NCI-H1417 (cell line): ENCODE measurements at places on chromosomes 16 and 17.
A peak's percentile ranks its signal among the peaks of the same experiment; 100 is the strongest.

DNA sequence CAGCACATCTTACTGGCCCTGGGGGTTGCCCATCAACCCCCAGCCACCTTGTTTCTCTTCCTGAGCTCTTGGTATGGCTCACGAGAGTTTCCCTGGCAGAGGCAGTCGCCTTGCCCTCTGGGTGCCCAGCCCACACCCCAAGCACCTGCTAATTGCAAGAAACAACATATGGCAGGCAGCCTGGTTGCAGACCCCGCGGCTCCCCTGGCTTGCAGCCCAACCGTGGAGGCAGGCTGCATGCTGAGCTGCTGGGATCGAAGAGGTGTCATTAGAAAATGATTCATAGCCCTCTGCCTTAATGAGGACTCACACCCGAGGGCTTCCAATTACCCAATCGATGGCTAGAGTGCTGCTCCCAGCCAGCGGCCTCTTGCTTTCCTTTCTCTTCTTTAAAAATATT is 115.7 kb downstream of the TMEM114 start:
- DNase-seq: peak; percentile 4

DNA sequence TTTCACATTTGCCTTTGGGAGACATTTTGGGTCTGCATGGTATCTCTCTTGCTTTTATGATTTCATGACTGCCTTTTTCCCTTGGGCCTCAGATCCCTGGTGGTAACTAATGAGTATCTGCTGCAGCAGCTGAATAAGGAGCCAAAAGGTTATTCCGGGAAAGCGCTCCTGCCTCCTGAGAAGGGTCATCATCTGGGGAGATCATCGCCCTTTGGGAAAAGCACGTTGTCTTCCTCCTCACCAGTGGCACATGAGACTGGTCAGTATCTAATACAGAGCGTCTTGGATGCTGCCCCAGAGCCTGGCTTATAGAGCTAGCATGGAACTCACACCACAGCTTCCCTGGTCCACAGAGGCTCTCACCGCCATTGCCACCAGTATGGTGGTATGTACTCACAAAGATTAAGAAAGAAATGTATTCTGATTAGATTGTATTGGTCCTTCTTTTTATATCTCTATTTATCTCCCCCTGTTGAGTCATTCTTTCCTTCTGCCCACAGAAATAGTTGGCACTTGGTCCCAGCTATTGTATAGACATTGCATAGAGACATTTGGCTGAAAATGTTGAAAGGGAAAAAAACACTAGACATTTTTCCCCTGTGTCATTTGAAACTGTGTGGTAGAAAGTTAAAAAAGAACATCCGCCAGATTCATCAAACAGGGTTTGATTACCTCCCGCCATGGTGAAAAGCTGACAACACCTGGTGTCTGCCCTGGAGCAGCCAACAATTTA is 8.4 kb downstream of the TPPP3 start:
- DNase-seq: no peak

- DNase-seq: no peak
Measured at GRCh38 chr17:9195961-9196670, 174.8 kb downstream of the NTN1 start.

DNA sequence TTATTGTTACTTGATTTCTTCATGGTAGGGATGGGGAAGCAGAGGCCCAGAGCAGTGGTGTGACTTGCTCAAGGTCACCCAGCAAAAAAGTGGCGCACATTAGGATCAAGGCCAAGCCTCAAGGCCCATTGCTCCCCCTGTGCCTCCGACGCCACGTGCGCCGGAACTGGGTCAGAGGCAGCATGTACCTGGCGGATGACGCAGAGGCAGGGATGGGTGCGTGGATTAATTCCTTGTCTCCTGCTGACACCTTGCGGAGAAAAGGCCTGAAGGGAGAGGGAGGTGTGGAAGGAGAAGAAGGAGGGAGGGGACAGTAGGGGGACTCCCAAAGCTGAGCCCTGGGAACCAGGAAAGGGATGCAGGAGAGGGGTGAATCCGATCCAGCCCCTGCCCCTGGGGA is 18.5 kb downstream of the SBK1 start:
- DNase-seq: no peak

DNA sequence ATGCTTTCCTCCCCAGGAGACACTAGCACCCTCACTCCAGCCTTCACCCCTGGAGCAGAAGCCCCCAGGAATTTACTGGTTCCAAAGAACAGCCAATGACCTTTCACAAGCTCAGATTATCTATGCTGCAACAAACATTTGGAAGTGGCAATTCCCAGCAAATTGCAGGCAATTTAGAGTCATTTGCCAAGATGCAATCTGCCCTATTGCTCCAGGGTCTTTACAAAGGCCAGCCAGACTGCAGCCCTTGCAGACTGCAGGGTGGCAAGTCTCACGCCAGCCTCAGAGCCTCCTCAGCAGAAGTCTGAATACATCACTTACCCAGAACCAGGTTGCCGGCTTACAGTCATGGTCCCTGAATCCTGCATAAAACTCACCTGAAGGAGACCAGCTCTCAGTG is 21.8 kb downstream of the AXIN1 start:
- no peak for DNase-seq

GRCh38 chr16:19328364-19328763 is 42.8 kb downstream of the CLEC19A start:
- DNase-seq: no peak

DNA sequence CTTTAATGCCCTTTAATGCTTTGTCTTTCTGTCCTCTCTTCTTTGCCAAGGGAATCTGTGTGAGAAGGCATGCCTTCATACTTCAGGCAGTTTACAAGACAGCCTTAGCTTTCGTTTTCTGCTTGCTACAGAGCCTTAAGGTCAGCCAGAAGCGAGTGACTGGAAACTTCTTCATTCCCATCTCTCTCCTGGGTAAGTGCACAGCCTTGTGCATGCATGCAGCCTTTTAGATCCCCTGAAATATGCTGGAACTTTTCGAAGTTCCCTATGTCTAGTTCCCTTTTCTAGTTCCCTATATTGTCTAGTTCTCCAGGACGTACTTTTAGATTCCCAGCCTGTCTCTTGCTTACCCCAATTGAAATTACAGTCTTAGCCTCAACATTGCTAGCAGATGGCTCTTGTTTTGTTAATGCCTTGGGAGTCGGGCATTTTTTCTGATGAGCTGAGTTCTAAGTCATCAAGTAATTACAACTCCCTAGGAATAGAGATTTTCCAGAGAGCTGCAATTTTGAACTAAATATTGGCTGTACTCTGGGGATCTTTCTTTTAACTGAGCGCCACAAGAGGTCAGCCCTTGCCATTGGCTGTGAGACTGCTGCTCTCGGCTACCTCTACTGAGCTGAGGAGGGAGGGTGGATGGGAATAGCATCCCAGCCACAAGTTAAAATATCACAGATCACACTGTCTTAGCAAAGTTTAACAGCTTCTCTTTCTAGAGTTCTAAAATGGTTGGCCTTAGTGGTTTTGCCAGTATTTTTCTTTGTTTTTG is 22.7 kb upstream of the PPM1D start:
- DNase-seq: no peak
